ENCODE measurements at places on chromosomes 5 and 9. TPM values are rescaled to one million over a fixed set of nuclear protein-coding genes. Genes with fewer than 3 reads are reported as not detected.

DNA sequence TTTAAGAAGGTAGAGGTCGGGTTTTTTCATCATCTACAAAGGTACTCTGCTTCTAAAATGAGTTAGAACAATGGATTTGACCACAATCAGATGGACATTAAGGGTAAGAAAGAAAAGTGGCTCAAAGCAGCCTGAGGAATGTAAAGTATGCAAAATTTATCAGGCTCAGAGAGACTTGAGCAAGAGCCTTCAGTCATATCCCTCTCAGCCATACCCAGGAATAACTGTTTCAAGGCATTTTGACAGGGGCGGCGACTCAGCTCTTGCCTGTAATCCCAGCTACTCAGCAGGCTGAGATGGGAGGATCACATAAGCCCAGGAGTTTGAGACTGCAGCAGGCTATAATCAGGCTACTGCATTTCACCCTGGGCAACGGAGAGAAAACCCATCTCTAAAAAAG is 38.8 kb upstream of the ANXA2R start:
- peak; percentile 27 for DNase-seq

DNA sequence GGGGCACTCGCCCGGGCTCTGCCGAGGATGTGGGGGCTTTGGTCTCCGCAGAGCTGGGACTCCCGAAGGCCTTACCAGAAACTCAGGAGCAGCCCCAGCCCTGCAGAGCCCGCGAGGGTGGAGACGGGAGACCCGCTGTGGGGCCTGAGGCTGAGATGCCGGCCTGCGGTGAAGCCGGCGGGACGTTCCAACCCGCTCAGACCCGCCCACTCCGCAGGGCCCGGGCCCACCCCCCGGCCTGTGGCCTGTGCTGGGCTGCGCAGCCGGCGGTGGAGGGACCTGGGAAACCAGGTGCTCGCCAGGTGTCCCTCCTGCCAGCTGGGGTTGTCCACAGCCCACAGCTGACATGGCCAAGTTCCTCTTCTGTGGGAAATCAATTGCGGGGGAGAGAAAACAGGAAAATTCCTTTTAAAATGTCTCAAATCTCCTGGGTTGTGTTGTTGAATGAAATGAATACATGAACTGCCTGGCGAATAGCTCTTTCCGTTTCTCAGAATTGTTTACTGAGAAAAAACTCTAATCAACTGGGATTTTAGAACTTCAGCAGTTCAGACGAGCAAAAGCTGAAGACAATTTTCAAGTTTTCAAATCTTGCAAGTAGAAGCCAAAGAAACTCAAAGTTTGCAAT is 49.0 kb upstream of the IRX4 start:
- peak; percentile 37 for DNase-seq

GRCh38 chr5:64628901-64629300 is 61.4 kb upstream of the SHISAL2B start:
- DNase-seq: no peak

Gene APBA1
- 12.0 TPM for total RNA-seq

Gene SPINK5
- 3.0 TPM for total RNA-seq

All from hepatocyte (in vitro differentiated cells).